ENCODE measurements at places on chromosomes 5 and 9.
A peak's percentile ranks its signal among the peaks of the same experiment; 100 is the strongest.

- H3K36me3 ChIP-seq = no peaks in the 10 kb centered on the region
- H3K27me3 ChIP-seq = no peaks in the 10 kb centered on the region
- peak; percentile 75 for DNase-seq
- H3K27ac ChIP-seq = no peak overlapping the region
- no peaks in the 10 kb centered on the region for H3K4me1 ChIP-seq
Measured at GRCh38 chr5:103224118-103224893, 34.3 kb upstream of the MACIR start.

DNA sequence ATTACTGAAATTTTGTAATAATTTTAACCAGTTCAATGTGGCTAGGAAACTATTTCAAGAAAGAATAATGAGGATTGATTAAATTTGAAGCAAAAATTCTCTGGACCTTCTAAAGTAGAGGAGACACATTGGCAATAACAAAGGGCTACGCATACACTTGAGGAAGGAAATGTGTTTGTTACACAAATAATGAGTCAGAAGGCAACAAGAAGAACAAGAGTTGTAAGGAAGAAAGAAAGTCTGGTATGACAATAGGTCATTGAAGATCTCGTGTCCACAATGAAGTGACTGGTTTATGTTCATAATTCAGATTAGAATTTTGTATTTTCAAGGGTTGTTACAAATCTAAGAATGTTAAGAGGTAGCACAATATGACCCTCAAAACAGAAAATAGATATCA lies 25.8 kb downstream of the ST8SIA4 start:
- no peaks in the 10 kb centered on the region for H3K27me3 ChIP-seq
- no peak overlapping the region for H3K4me3 ChIP-seq
- no peaks in the 10 kb centered on the region for H3K36me3 ChIP-seq
- no peak for DNase-seq

DNA sequence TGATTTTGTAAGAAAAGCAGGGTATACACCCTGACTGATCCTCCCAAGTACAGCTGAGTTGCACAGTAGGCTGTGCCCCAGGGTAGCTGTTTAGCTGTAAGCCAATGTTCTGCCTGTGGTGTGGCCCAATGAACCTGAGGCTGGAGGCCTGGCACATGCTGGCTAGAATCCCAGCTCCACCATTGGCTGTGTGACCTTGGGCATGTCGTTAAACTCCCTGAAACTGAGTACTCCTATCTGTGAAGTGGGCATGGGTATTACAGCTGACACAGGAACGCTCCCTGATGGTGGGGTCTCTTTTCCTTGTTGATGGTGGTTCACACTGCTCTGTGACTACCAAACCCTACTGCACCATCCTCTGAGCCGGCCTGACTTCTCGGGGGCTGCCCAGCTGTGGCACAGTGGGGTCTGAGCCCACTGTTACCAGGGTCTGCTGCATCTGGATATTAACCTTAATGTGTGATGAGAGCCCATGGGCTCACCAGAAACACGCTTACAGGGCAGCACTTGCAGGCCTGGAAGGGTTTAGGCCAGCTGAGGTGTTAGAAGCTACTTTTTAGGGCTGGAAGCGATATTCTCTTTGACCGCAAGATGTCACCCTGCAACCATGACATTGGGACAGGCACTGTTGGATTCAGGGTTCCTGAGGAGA lies 7.0 kb upstream of the GADD45G start:
- H3K4me1 ChIP-seq = peaks cover 8% of the 10 kb centered on the region
- no peaks in the 10 kb centered on the region for H3K36me3 ChIP-seq
- no peak overlapping the region for H3K27ac ChIP-seq
- DNase-seq = peak; percentile 74
- H3K27me3 ChIP-seq = peaks cover 29% of the 10 kb centered on the region

DNA sequence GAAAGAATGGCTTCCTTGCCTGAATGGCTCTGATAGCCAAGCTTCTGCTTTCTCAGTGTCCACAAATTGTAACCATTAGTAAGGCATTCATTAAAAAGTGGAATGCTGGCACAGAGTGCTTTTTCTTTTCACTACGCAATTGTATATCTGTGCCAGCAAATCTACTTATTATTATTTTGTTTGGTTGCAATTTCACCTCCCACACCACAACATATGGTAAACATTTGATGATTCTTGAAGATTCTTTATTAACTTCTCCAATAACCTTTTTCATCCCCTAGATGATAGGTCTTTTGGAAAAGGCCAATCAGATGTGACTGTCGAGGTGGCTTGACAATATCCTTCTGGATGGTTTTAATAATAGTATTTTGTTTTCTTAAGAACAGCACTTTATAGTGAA lies 234.1 kb downstream of the TMEM38B start:
- H3K27ac ChIP-seq = no peak overlapping the region
- H3K27me3 ChIP-seq = no peaks in the 10 kb centered on the region
- H3K4me3 ChIP-seq = no peak overlapping the region
- no peaks in the 10 kb centered on the region for H3K4me1 ChIP-seq
- no peaks in the 10 kb centered on the region for H3K36me3 ChIP-seq
- DNase-seq = no peak

GRCh38 chr5:16726538-16726946 lies 109.7 kb upstream of the RETREG1 start:
- no peak overlapping the region for H3K4me3 ChIP-seq
- peaks cover 32% of the 10 kb centered on the region for H3K4me1 ChIP-seq
- DNase-seq = no peak
- H3K36me3 ChIP-seq = peaks cover 3% of the 10 kb centered on the region
- no peaks in the 10 kb centered on the region for H3K27me3 ChIP-seq

- no peak overlapping the region for H3K4me3 ChIP-seq
- no peak for DNase-seq
- H3K4me1 ChIP-seq = peaks cover 6% of the 10 kb centered on the region
- H3K36me3 ChIP-seq = no peaks in the 10 kb centered on the region
- no peaks in the 10 kb centered on the region for H3K27me3 ChIP-seq
- no peak overlapping the region for H3K27ac ChIP-seq
Measured at GRCh38 chr9:16143310-16143709, 590.5 kb downstream of the CCDC171 start.

- H3K4me3 ChIP-seq = no peak overlapping the region
- H3K27ac ChIP-seq = no peak overlapping the region
- no peaks in the 10 kb centered on the region for H3K27me3 ChIP-seq
- H3K36me3 ChIP-seq = no peaks in the 10 kb centered on the region
Measured at GRCh38 chr9:7608261-7608660, 191.3 kb downstream of the DMAC1 start.

DNA sequence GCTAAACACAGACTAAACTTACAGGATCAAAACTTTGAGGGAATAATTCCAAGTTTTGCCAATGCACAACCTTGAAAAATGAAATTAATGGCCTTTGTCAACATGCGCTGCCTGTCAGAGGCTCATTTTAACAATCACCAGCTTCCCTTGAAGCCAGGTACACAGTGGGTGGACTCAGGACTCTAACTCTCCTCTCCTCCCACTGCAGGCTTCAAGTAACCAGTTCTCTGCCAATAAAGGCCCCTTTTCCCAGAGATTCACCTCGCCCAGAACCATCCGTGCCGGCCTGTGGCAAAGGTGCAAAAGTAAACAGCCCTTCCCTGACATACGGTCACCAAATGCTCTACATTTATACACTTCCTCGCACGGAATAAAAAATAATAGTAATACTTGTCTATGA lies 18.4 kb upstream of the FBP2 start:
- H3K4me1 ChIP-seq = peaks cover 24% of the 10 kb centered on the region
- no peaks in the 10 kb centered on the region for H3K27me3 ChIP-seq
- H3K36me3 ChIP-seq = no peaks in the 10 kb centered on the region
- no peak for DNase-seq

- DNase-seq = no peak
- H3K4me3 ChIP-seq = no peak overlapping the region
- peaks cover 8% of the 10 kb centered on the region for H3K4me1 ChIP-seq
- H3K27ac ChIP-seq = no peak overlapping the region
Measured at GRCh38 chr5:163968651-163969050, 463.2 kb downstream of the MAT2B start.

DNA sequence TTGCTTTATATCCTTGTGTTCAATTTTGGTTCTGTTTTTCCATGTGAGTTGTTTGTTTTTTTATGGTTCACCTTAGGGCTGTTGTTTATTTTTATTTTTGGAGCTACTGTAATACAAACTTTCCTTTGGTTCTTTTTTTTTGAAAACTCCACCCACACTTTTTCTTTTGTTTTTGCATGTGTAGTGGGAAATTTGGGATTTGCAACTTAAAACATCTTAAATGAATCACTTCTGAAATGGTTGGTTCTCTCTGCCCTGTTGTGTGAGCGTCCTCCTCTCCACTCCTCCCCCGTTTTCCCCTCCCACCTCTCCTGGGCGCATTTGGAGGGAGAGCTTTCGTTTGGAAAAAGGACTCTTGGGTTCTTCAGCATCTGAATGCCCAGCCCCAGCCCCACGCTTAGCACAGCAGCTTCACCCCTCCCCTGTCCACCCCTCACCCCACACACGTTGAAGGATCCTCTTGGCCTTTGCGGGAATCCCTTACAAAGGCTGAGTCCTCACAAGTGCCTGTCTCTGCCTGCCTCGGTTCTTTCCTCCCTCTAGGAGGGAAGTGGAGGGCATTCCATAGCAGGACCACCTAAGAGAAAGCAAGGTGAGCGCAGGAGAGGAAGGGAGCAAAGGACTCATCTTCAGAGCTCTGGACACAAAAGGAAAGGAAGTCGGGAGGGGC lies 67.2 kb downstream of the DMRT1 start:
- peak; percentile 43 for DNase-seq
- no peaks in the 10 kb centered on the region for H3K36me3 ChIP-seq
- no peak overlapping the region for H3K27ac ChIP-seq

Data from neural progenitor cell (in vitro differentiated cells).